ENCODE measurements at places on chromosomes 1 and 21.

DNA sequence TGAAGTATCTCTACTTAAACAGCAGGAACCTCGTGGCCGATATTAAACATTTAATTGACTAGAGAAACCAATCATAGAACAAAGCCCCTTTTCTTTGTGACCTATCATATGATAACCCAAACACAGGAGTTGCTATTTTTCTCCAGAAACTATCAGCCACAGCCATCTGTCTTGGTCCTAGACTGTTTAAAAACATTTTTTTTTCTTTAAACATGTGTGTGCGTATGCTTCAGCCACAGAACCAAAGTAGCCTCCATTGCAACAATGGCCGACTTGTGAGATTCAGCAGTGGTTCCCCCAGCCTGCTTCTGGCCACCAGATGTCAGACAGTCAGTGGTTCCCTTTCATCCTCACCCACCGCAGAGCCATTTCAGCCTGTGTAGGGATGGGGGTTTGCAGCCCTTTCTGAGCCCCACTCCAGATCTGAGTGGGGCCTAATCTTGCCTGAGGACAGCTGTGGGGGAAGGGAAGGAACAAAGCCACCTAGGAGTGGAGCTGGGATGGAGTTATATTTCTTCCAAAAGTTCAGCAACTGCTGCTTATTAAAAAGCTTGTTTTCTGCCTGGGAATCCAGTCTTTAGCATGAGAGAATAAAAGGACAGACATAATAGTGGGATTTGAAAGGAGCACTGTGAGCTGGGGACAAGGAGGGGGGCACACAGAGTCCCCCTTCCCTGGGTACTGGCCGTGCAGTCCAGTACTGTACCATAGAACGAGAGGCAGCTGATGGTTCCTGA, 11.7 kb upstream of the IGSF3 start:
- no peak for DNase-seq

GRCh38 chr1:67367370-67368045, 59.8 kb downstream of the IL12RB2 start:
- DNase-seq = no peak

DNA sequence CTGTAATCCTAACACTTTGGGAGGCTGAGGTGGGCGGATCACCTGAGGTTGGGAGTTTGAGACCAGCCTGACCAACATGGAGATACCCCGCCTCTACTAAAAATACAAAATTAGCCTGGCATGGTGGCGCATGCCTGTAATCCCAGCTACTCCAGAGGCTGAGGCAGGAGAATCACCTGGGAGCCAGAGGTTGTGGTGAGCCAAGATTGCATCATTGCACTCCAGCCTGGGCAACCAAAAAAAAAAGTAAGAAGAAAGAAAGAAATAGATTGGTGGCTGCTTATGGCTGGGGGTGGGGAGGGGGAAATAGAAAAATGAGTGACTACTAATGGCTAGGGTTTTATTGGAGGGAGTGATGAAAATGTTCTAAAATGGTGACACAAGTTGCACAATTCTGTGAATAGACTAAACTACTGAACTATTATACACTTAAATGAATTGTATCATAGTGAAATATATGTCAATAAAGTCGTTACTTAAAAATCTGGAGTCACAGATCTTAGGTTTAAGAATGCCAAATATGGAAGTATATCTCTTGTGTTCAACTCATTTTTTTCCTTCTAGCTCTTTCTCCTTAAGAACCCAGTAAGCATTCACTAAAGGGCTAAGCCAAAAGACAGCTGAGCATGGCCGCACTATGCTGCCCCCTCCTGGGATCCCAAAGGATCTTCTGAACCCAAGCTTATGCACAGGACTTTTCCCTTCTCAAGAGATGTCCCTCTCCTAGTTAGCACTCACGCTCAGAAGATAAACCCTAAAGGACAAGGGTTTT, 3.2 kb upstream of the NPL start:
- DNase-seq = no peak

- no peak for DNase-seq
Measured at GRCh38 chr1:6975331-6976043, 190.2 kb downstream of the CAMTA1 start.

DNA sequence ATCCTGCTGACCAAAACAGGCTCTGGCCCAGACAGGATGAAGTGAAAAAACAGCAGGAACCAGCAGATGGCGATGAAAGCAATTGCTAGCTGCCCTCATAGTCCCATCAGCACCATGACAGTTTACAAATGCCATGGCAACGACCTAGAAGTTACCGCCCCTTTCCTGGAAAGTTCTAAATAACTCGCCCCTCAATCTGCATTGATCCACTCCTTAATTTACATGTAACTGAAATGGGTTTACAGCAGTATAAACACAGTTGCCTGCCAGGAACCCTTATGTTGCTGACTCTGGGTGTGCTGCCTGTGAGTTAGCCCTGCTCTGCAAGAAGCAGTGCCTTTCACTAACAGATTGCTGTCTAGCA, 65.5 kb upstream of the CR1L start:
- no peak for DNase-seq

DNA sequence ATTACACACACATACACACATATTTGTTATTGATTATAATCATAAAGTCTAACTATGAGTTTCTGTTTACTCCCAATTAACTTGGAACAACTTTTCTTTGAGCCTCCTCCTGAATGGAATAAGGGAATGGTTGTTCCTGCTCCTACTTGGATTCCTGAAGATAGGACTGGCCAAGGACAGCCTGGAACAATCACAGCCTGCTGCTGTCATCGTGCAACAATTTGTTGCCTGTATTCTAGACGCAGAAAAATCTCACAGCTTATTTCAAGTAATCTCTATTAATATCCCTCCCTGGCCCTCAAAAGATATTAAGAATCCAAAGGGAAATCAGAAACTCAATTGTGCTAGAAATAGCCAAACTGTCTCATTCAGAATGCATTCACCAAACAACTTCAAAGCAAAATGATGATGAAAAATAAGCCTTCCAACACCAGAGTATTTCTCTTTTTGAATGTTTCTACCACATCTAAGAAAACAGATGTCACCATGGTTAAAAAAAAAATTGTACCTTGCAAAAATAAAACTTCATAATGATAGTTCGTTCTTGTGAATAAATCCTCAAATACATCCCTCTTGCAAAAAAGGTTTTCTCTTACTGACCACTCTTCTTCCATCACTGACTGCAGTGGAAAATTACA, 30.9 kb downstream of the RCAN1 start:
- DNase-seq = no peak

DNA sequence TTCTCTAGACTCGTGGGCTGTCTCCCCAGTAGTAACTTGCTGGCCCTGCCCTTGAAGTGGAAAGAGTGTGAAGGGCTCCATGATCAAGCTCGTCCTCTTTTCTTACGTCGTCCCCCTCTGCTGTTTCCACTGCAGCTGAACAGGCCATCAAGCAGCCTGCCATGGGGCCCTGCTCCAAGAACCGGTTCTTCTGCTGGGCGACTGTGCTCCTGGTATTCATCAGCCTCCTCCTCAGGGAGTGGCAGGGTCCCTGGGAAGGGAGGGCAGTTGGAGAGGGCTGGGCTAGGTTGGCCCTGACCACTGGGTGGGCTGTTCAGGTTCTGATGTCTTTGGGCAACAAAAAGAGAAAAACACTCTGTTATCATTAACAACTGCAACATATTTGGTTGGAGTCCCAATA, 151.5 kb downstream of the FCRL5 start:
- no peak for DNase-seq

- DNase-seq = no peak
Measured at GRCh38 chr1:31830511-31830910, 14.7 kb upstream of the SPOCD1 start.

DNA sequence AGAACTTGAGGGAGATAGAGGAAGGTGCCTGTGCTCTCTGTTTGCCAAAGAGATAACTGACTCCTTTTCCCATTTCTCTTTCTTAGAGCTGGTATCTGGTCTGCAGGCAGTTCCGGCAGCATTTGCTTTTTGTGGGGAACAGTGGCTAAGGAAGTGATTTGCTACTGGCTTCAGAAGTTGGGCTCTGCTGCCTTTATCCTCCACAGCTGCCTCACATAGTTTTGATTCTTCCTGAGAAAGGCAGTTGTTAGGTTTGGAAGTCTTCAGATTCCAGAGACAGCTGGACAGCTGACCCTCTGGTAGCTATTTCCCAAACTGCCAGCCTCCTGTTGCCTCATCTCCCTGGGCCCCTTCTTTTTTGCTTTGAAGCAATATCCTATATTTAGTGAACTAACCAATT, 62.6 kb upstream of the MACF1 start:
- DNase-seq = no peak

DNA sequence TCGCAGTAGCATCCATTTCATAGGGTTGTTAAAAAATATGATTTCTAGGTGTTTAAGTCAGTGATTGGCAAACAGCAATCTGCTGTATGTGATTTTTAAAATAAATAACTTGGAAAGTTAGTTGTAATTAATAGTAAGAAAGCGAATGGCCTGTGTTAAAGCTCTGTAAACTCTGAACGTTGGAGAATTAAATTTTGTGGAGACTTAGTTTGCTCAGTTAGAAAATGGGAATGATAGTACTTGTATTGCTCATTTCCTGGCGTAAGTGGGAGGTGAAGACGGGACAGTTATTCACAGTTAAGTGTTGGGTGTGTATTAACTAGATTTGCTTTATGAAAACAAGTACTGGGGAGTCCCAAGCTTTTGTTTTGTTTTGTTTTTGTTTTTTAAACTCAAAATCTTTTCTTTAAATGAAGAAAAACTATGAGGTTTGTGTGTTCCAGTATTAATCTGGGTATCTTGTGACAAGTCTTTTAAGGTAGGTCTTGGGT, 995 bp downstream of the CACYBP start:
- DNase-seq = no peak

DNA sequence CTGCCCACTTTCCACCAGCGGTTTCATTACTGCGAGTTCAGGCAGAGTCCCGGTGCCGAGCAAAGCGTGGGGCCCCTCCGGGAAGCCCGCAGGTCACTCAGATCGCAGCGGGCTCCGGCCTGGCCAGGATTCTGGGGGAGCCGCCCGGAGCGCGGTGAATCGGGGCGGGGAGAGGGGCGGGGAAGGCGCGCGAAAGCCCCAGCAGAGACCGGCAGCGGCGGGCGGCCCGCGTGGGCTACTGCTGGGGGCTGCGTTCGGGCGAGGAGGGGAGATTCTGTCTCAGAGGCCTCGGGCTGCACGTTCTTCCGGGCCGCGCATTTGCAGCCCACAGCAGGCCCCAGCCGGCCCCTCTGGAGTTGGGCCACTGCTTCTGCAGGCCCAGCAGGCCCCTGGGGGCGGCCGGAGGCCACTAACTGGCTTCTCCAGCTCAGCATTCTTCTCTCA, 64.7 kb downstream of the SCCPDH start:
- DNase-seq = no peak

DNA sequence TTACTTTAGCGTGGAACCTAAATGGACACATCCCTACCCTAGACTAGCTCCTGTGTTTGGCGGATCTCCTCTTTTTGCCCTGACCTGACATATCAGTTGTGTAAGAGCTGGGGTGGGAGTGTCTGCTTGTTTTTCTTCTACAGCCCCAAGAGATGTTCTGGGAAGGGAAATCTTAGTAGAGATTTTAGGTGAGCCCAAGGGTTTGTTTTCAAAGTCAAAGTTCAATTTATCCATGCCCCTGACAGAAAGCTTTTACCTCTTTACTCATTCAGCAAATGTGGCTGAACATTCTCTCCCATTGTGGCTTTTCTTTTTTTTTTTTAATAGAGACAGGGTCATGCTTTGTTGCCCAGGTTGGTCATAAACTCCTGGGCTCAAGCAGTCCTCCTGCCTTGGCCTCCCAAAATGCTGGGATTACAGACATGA, 7.3 kb upstream of the TARS2 start:
- no peak for DNase-seq

DNA sequence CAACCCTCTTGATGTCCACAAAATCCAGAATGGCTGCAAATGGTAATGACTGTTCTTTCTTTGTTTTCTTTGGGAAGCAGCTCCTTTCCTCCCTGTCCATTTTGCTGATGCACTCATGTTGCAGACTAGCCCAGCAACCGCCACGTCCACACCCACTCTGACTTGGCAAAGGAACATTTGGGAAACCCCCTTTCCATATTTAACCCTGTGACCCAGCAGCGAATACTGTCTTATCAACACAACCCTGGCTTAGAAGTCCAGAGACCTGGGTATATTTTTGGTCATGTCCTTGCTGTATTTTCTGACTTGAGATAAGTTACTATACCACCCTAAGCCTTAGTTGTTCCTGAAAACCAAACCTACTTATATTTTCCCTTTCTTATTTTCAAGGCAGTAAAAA, 18.1 kb upstream of the SHE start:
- DNase-seq = no peak

DNA sequence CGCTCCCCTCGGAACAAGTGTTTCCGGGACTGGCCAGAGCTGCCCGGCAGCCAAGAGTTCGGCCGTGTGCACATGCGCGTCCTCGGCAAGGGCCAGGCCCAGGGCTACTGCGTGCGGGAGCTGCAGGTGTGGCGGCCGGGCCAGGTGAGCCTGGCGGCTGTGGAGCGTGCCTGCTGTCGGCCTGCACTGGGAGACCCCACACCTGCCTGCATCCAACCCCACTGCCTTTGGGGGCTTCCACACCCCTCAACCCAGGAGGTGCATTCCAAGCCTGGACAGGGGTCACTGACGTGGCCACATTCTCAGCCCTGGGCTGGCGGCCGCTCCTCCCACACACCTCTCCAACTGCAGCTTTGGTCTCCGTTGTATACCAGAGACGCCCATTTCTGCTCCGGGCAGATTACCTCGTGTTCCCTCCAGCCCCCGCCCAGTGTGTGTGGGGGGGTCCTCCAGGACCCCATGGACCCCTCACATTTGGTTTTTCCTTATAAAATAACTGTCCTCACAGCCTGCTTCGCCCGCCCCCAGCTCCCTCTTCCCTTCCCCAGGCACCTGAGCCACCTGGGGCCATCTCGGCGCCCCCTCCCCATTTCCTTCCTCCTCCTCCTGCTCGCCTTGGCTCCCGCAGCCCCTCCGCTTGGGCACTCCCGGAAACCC, 6.1 kb downstream of the RNF223 start:
- no peak for DNase-seq

DNA sequence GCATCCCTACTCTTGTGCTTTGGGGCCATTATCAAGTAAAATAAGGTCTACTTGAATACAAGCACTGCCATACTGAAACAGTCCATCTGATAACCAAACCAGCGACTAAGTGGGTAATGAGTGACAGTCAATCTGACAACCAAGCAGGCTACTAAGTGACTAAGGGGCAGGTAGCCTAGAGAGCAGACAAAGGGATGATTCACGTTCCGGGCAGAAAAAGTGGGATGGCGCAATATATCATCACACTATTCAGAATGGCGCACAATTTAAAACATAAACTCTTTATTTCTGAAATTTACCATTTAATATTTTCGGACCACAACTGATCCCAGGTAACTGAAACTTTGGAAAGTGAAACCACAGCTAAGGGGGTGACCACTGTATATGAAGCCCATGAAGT, 17.7 kb downstream of the NGF start:
- no peak for DNase-seq

- DNase-seq = no peak
Measured at GRCh38 chr1:71881611-71882010, 400.7 kb downstream of the NEGR1 start.
